Effector memory CD4-positive, alpha-beta T cell (primary cell): ENCODE measurements at places on chromosomes 5 and 9.

- no peaks in the 10 kb centered on the region for H3K4me1 ChIP-seq
- no peaks in the 10 kb centered on the region for H3K27me3 ChIP-seq
- no peak overlapping the region for H3K4me3 ChIP-seq
- no peaks in the 10 kb centered on the region for H3K36me3 ChIP-seq
- no peak overlapping the region for H3K27ac ChIP-seq
- DNase-seq, result no peak
These were observed 359.1 kb upstream of the ADAMTSL1 start for GRCh38 chr9:18114559-18115475.

DNA sequence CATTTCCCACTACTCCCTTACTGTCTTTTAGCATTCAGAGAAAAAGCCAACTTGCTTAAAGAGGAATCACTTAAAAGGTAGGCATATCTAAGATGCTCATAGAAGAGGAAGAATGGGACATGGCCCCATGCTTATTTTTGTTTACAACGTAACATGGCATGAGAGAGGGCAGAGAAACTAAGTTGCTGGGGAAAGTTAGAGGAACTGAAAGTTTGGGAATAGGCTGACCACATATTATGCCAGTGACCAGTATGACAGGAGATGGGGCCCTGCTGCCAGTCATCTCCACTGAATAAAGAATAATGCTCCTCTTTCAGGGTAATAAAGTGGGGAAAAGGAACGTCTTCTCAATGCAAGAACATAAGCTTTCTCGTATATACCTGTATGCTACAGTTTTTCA, 1.9 kb downstream of the PLPP6 start:
- H3K36me3 ChIP-seq, result no peaks in the 10 kb centered on the region
- no peak for DNase-seq
- no peaks in the 10 kb centered on the region for H3K27me3 ChIP-seq
- peak overlapping the region; percentile 49 for H3K27ac ChIP-seq

DNA sequence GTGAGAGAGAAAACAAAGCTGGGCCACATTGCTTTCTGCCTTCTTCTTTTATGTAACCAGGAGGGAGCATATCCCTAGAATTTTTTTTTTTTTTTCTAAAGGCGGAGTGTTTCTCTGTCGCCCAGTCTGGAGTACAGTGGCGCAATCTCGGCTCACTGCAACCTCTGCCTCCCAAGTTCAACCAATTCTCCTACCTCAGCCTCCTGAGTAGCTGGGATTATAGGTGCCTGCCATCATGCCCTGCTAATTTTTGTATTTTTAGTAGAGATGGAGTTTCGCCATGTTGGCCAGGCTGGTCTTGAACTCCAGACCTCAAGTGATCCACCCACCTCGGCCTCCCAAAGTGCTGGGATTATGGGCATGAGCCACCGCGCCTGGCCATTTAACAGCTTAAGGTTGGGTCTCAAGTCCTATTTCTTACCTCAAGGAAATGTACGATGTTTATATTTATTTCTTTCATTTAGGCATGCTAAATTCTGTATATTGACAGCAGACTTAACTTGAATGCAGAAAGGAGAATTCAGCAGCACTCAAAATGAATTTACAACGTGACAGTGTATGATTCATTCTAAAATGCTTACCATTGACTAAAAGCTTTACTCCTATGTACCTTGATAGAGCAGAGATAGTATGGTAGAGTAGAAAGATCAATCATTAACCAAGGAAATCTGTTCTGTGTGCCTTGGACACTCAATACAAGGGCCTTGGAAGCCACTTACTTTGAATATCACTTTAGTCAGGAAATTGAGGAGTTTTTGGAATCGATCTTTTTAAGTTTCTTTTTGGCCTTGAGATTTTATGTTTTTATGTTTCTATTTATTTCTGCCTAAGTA, 100.9 kb downstream of the F2RL2 start:
- DNase-seq, result no peak
- no peaks in the 10 kb centered on the region for H3K36me3 ChIP-seq
- peaks cover 15% of the 10 kb centered on the region for H3K4me1 ChIP-seq
- no peak overlapping the region for H3K27ac ChIP-seq

DNA sequence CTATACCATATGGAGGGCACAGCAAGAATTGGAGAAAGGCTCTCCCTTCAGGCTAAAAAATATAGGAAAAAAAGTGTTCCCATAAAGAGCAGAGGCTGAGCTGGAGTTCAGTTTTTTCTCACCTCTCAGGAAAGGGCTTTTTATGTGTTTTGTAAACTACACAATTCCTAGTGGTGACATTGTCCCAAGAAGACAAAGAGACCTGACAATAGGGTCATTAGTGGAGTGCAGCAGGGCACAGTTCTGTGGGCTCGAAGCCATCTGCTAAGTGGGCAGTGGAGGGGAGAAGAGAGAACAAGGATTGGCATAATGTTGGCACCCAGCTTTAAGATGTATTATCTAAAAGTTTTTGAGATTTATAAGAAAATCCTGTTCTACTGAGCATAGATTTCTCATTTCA, 162.5 kb downstream of the HCN1 start:
- H3K27ac ChIP-seq, result no peak overlapping the region
- no peaks in the 10 kb centered on the region for H3K36me3 ChIP-seq
- H3K27me3 ChIP-seq, result no peaks in the 10 kb centered on the region
- DNase-seq, result no peak
- no peaks in the 10 kb centered on the region for H3K4me1 ChIP-seq

DNA sequence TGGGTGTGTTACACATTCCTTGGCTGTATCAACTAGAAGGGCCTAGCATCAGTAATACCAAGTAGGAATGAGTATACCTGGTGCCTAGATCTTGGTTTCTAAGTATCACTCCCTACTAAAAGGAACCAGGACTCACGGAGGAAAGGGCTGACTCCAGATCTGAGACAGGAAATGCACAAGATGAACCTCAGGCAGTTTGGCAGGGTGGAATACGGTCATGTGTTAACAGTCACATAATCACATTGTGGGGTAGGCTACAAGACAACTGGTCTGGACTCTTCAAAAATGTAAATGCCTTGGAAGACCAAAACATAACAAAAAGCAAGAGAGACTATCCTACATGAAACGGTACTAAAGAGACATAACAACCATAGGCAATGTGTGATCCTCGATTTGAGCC, 158.8 kb downstream of the CRB2 start:
- H3K4me1 ChIP-seq, result no peaks in the 10 kb centered on the region
- H3K27me3 ChIP-seq, result no peaks in the 10 kb centered on the region
- no peak overlapping the region for H3K4me3 ChIP-seq

DNA sequence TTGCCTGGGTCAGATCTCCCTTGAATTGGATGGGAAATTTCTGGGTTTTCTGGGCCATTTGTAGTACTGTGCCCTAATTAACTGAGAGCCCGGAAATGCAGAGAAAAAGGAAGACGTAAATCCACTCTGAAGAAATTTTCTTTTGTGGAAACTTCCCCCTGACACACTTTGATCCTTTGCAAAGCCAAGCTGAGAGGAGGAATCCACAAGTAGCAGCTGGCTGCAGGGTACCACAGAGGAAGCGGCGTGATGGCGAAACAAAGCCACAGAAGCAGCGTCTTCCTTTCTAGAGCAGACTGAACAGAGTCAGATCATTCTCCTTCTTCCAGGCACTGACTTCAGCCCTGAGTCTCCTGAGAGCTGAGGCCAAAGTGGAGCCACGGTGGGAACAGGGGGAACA, 47.1 kb upstream of the ZNF354A start:
- no peak overlapping the region for H3K4me3 ChIP-seq
- no peaks in the 10 kb centered on the region for H3K27me3 ChIP-seq
- H3K4me1 ChIP-seq, result no peaks in the 10 kb centered on the region
- no peaks in the 10 kb centered on the region for H3K36me3 ChIP-seq
- H3K27ac ChIP-seq, result no peak overlapping the region

GRCh38 chr5:7850395-7851239, at the start of gene CFAP90:
Gene CFAP90 (minus strand): TSS chr5:7851133. CDS start chr5:7851021, 112 bp downstream.
- H3K27ac ChIP-seq, result no peak within 1 kb of the TSS

DNA sequence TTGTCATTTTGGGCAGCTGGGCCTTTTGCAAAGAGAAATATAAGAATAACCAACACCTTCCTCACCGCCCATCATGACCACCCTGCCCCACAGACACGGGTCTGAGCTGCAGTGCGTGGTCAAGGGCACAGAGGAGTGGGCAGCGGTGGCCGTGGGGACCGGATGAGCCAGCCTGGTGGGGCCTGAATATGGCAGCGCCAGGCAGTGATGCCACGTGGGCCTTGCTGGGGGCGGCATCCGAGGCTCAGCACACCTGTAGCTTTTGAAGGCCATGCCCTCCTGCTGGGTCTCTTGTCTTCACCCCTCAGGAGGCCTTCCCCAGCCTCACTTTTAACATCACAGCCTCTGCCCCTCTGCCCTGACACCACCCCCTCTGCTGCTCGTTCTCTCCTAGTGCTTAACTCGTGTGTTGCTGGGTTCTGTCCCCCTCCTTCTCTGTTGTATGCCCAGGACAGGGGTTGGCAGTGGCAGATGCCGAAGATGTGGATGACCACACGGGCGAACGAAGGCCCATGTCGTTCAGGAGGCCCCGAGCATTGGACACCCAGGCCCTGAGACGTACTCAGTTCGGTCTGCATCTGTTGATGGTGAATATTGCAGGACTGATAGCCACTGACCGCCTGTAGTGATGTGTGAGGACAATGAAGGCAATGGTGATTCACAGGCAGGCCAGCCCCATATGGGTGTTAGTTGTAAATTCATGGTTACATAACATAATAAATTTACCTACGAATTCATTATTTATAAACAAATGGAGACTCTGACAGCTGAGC, 46.0 kb downstream of the AHRR start:
- peaks cover 2% of the 10 kb centered on the region for H3K27me3 ChIP-seq
- H3K4me1 ChIP-seq, result peaks cover 5% of the 10 kb centered on the region
- no peak for DNase-seq
- H3K36me3 ChIP-seq, result no peaks in the 10 kb centered on the region

DNA sequence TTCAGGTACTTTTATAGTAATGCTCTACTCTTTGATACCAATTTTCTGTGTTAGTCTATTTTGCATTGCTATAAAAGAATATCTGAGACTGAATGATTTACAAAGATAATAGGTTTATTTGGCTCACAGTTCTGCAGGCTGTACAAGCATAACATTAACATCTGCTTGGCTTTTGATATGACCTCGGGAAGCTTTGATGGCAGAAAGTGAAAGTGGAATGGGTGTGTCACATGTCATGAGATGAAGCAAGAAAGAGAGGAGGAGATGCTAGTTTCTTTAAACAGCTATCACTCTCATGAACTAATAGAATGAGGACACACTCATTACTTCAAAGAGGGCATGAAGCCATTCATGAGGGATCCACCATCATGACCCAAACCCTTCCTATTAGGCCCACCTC, 270.9 kb upstream of the IL12B start:
- H3K36me3 ChIP-seq, result no peaks in the 10 kb centered on the region
- no peak overlapping the region for H3K4me3 ChIP-seq
- no peaks in the 10 kb centered on the region for H3K27me3 ChIP-seq
- no peaks in the 10 kb centered on the region for H3K4me1 ChIP-seq

DNA sequence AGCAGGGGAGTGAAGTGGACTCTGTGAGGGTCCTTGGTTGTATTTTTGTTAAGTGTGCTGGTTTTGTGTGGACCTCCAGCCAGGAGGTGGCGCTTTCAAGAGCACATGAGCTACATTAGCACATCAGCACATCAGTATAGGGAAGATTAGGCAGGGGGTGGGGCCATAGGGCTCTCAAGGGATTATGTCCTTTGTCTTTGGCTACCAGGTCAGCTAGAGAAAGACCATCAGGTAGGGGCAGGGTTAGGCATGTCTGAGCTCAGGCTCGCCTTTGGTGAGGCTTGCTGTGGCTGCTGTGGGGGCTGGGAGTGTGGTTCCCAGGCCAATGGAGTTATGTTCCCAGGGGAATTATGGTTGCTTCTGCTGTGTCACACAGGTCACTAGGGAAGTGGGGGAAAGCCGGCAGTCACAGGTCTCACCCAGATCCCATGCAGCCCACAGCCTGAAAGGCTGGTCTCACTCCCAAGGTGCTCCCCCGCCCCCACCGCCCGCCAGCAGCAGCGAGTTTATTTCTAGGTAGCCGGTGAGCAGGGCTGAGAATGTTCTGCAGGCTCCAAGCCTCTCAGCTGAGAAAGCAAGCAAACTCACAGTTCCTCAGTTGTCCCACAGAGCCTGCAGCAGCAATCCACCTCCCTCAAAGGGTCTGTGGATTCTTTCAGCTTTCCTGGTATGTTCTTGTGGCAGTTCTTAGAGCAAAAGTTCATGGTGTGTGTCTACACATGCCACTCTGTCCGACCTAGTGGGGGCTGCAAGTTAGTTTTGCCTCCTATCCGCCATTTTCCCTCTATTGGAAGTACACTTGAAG, 13.7 kb downstream of the OR1J1 start:
- no peak for DNase-seq
- no peaks in the 10 kb centered on the region for H3K4me1 ChIP-seq
- H3K27me3 ChIP-seq, result no peaks in the 10 kb centered on the region
- no peak overlapping the region for H3K27ac ChIP-seq

- H3K27me3 ChIP-seq, result peaks cover 8% of the 10 kb centered on the region
- no peak overlapping the region for H3K27ac ChIP-seq
- no peak for DNase-seq
- H3K36me3 ChIP-seq, result no peaks in the 10 kb centered on the region
- peaks cover 8% of the 10 kb centered on the region for H3K4me1 ChIP-seq
These were observed 564 bp upstream of the AIF1L start for GRCh38 chr9:131095666-131096268.
